Tongue (tissue), 3 donors: ENCODE measurements at places on chromosomes 1 and 21. TPM values are rescaled to one million over a fixed set of nuclear protein-coding genes. Genes with fewer than 3 reads are reported as not detected.

GRCh38 chr1:220882061-220882891, 3.0 kb downstream of the HLX start:
- peak; percentile 3 for DNase-seq

GRCh38 chr1:30197639-30198450, 525.5 kb downstream of the MATN1 start:
- peak; percentile 29 for DNase-seq

GRCh38 chr1:198278943-198279342, 122.1 kb downstream of the NEK7 start:
- no peak for DNase-seq

DNA sequence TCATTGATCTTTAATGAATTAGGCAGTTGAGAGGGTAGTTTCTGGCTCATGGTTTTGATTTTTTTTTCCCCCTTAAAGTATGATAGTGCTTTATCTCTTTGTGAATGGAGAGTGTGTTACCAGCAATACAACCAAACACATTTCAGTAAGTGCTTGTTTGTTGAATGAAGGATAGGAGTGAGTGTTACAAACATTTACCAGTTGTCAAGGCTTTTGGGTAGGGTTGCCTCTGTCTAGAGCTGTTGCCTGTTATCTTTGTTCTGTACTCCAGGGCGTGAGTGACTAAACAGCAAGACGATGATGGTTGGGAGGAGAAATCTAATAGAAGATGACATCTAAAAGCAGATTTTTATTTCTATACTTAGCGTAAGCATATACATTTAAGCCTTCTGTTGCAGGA, 21.5 kb downstream of the MAP3K7CL start:
- DNase-seq = no peak

DNA sequence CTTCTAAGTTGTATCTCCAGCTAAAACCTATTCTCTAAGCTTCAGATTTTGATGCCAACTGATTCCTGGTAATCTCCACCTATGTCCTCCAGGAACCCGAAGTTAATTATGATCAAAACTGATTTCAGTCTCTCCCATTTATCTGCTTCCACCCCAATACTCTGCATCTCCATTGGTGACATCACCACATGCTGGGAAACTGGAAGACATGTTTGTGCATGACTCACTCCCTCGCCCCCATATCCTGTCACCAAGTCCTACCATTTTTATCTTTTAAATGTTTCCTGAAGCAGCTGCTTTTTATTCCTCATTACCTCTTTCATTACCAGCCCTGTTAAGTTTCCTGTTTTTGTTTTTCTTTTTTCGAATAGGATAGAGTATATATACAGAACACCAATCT, 228.5 kb downstream of the LRRC40 start:
- DNase-seq = no peak

GRCh38 chr21:28522014-28522799, 470.5 kb downstream of the LTN1 start:
- DNase-seq = peak; percentile 58

DNA sequence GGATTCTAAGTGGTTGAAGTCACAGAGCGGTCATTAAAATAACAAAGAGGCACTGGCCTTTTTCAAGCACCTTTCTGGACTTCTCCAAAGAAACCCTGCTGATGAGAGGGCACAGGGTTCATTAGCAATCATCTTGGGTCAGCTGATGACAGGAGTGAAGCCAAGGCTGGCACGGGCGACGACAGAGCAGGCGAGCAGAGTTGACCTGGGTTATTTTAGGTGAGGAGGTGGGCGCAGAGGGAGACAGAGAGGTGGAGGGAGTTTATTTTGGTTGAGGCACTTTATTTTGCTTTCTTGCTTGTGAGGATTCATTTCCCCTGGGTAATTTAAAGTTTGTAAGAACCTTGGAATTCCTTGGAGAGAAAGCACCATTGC, 57.9 kb downstream of the OLIG1 start:
- no peak for DNase-seq

Gene HP1BP3
- total RNA-seq = 287 TPM
